ENCODE measurements at places on chromosomes 6 and 20.
A peak's percentile ranks its signal among the peaks of the same experiment; 100 is the strongest.

- DNase-seq = no peak
Observed at GRCh38 chr6:55713436-55713835, 134.4 kb upstream of the HMGCLL1 start.

DNA sequence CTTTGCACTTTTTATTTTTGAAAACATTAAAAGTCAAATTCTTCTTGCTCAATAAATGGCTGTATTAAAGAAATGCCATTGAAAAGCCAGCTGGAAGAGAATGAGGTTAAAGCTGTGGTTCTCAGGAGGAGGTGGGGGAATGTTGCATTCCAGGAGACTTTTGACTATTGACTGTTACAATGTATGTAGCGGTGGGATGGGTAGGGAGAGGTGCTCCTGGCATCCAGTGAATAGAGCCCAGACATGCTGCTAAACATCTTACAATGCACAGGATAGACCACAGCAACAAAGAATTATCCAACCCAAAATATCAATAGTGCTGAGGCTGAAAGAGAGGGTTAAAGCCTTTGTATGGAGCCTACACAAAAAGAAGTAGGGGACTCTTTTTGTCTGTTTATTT lies 295.9 kb downstream of the NKAIN2 start:
- no peak for DNase-seq

GRCh38 chr20:19460386-19460785 lies 247.9 kb downstream of the SLC24A3 start:
- DNase-seq = no peak

DNA sequence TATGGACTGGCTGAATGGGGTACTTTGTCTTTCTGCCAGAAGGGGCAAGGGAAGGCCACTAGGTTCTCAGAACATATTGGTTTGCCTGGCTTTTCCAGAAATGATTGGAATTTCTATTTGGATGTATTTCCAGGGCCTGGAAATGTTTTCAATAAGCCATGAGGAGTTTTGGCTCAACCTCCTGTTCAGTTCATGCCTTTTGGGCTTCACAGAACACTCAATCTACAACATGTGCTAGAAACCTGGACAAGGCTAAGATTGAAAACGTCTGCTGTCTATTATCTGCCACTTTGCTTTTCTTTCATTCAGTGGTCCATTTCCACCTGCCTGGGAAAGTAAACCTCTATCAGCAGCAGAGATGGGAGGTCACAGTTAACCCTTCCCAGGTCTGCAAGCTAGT lies 793.4 kb downstream of the TENT5A start:
- DNase-seq = no peak

DNA sequence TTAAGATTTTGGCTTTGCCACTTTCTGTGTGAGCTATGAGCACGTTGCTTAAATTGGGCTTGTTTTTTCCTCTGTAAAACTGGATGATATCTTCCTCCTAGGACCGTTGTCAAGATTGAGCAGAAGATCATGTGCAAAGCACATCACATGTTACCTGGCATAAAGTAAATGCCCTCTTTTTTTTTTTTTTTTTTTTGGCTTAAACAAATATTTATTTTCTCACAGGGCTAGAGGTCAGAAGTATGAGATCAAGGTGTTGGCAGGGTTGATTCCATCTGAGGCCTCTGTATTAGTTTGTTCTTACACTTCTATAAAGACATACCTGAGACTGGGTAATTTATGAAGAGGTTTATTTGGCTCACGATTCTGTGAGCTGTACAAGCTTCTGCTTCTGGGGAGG lies 42.7 kb downstream of the TOX2 start:
- no peak for DNase-seq

DNA sequence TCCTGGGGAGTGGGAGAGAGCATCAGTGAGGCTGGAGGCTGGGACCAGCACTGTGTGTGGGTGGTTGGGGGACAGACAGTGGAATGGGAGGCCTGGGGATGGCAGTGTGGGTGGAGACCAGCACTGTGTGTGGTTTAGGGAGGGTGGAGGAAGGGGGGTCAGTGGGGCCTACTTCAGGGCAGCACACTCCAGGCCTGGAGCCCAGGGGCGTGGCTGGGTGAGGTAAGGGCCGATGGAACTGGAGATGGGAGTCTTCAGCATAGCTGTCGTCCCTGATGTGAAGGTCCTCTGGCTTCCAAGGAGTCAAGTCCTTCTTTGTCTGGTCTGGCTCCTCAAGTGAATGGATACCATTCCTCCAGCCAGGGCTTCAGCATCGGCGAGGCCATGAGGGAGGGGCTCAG lies 18.6 kb downstream of the KCNK17 start:
- DNase-seq = no peak

GRCh38 chr6:157019115-157019641 lies 242.0 kb downstream of the ARID1B start:
- no peak for DNase-seq

GRCh38 chr6:65448866-65449265 lies 258.2 kb downstream of the EYS start:
- no peak for DNase-seq

GRCh38 chr20:36144336-36144735 lies 10.2 kb upstream of the EPB41L1 start:
- no peak for DNase-seq

- no peak for DNase-seq
Observed at GRCh38 chr20:8424010-8424409, 291.9 kb downstream of the PLCB1 start.

DNA sequence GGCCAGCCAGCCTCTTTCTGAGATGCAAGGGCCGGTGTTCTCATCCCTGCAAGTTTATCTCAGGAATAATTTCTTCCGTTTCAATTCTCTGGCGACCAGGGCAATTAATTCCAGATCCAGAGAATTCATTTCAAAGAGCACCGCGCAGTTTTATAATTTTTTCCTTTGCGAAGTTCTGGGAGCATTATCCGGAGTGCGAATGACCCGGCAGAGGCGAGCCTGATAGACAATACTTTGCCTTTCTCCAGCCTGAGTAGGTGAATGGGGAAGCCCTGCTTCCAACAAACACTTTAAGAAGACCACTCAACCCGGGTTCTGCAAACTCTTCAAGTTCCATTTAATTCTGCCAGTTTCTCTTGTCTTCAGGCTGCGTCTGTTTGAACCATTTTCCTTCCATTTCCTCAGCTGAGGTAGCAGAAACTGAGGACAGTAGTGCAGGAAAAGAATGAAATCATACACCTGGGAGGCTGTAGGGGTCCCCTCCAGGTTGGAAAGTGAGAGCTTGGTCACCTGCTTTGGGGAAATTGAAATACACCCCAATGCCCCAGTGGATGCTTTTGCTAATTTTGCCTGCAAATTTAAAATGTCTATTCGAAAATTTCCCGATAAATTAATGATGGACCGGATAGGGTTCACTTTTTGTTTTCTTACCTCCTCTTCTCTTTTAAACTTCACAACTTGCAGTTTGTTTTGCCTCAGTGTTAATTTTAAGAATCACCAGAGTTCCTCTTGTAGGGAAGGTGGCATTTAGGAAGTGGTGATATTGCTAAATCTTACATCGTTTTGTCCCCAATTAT lies 1.1 kb downstream of the VGLL2 start:
- DNase-seq = no peak

DNA sequence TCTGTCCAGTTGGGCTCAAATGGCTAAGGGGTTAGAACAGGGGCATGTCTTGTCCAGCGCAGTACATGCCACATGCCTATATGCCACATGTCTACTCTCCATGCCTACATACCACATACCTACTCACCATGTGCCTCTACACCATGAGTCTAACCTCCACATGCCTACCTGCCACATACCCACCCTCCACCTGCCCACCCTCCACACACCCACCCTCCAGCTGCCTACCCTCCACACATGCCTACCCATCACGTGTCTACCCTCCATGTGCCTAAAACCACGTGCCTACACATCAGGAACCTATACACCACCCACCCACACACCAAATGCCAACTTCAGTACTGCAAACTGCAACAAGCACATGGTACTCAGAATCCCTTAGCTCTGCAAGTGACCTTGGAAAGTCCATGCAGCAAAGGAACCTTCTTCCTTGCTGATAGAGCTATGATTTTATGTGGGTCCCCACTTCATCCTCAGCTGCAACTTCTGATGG lies 113.0 kb upstream of the CST7 start:
- DNase-seq = no peak

GRCh38 chr20:37219751-37220668 lies 40.7 kb upstream of the MROH8 start:
- no peak for DNase-seq

GRCh38 chr20:37538003-37538402 lies 10.3 kb upstream of the BLCAP start:
- no peak for DNase-seq

DNA sequence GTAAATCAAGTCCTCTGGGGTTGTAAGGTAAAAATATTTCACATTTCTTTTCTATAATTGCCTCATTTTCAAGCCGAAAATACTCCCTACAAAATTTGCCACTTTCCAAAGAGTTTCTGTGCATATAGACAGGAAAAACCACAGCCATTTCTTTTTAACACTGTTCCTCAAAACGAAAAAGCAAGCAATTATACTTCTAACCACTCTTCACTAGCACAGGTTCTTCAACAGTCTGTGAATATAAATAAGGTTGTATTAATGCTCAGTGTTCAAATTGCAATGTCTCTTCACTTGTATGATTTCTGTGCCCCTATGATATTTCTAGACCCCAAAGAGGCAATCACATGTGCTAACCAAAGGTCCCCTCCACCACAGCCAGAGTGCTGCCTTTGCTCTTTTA lies 206.0 kb downstream of the SIM1 start:
- DNase-seq = no peak

DNA sequence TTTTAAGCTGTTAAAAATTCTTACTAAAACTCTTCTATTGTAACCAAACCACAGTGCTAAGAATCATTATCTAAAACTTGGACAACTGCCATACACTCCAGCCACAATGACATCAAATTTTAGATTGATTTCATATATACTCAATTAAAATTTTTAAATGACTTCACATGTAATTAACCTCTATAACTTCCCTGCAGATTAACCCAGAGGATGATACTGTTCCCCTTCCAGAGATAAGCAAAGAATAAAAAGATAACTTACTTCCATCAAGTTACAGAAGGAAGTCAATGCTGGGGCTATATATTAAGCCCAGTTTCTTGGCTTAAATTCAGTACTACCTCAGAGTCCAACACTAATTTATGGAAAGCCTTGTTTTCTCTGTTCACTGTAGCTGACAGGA lies 71.3 kb downstream of the ARHGAP18 start:
- no peak for DNase-seq

- DNase-seq = no peak
Observed at GRCh38 chr20:37970856-37971245, 62.4 kb downstream of the TTI1 start.

GRCh38 chr6:114195027-114195365 lies 147.8 kb downstream of the HS3ST5 start:
- DNase-seq = no peak

DNA sequence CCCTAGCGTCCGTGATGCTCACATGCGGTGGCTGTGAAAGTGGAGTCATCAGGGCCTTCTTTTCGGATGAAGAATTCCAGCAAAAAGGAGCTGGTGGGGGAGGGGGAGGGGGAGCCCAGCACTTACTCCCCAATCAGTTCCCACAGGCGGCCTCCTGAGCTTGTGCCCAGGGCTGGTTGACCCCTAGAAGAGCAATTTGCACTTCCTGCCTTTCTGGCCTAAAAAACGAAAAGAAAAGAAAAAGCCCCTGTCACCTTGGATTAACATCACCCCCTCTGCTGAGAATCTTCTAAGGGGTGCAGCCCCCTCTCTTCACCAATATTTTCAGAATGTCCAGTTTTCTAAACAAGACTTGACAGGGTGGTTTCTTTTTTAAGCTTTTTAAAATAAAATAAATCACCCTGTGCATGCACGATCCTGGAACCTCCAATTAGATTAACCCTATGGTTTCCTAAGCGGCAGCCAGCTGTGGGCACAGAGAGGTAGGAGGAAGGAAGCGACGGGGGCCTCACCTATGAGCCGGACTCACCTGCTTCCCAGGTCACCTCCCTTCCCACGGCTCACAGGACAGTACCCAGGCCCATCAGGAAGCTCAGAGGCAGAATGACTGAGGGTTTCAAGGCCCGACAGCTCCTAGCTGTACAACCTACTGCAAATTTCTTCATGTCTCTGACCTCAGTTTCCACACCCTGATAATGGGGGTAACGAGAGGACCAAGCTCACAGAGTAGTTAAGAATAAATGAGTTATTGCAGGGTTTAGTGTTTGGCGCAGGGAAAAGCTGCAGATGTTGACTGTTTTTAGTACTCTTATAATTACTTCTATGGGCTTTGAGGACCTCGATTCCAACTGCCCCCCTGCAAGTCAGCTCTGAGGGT lies 10.5 kb upstream of the TGM2 start:
- DNase-seq = no peak

DNA sequence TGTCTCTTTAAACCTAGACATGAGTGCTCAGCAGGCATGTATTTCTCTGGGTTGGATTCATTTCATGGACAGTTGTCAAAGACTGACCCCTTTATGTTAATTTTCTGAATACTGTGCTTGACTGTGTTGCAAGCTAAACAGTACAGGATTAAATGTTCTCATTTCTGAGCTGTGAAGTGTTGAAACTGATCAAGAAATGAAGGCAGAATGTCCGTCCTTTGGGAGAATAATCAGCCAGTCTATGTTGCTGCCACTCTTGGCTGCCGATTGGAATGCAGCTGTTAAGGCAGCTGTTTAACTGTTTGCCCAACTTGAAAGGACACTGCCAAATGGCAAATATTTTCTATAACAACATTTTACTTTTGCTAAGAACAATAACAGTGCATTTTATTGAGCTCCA lies 87.3 kb downstream of the CEP57L1 start:
- DNase-seq = no peak

DNA sequence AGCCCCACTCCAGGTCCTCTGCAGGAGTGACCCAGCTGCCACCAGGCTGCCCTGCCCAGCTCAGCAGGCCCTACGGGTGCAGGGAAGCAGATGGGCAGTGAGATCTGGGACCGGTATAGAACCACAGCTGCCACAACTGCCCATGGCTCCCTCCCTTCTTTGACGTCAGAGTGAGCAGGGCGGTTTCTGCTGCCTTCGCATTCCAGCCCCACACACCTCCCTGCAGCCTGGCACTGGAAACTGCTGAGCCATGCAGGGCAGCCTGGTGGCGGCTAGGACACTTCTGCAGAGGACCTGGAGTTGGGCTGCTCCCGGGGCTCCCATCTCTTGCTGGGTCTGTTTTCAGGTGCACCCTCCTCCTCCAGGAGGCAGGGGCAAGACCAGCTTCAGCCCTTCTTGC lies 101.6 kb upstream of the CD93 start:
- no peak for DNase-seq

- no peak for DNase-seq
Observed at GRCh38 chr6:53813801-53814200, 19.0 kb downstream of the LRRC1 start.

DNA sequence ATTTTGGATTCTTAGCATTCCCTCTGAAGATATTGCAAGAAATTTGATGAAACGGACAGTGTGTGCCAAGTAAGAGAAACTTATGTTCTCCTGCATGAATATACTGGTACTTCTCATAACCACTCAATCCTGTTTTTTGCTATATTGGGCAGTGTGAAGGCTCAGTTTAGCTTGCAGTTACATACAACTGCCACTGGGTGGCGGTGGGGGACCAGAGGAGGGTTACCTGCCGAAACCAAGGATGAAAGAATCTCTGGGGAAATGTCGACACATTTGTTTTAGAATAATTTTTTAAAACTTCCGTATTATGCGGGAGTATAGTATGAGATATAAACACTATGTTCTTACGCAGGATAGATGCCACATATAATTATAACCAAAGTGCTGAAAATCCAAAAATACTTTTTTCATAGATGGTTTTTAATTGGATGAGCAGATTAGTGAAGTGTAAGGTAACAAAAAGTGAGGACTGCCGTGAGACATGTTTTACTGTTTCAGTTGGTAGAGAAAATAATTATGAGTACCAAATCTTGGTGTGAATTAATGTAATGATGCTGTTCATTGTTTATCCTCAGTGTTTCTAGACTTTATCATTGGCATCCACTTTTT lies 9.7 kb downstream of the TRMT11 start:
- peak; percentile 83 for DNase-seq
